ENCODE measurements at places on chromosomes 16 and 17. TPM values are rescaled to one million over a fixed set of nuclear protein-coding genes. Genes with fewer than 3 reads are reported as not detected.
A peak's percentile ranks its signal among the peaks of the same experiment; 100 is the strongest.

GRCh38 chr16:9134306-9134705 is 42.9 kb downstream of the HAPSTR1 start:
- DNase-seq: no peak
- H3K4me3 ChIP-seq: no peak overlapping the region
- H3K4me1 ChIP-seq: peaks cover 34% of the 10 kb centered on the region
- H3K27me3 ChIP-seq: no peaks in the 10 kb centered on the region
- no peak overlapping the region for H3K27ac ChIP-seq

GRCh38 chr17:40547079-40547784 is 18.0 kb downstream of the CCR7 start:
- H3K4me3 ChIP-seq: no peak overlapping the region
- H3K4me1 ChIP-seq: peaks cover 43% of the 10 kb centered on the region
- no peak for DNase-seq
- H3K36me3 ChIP-seq: no peaks in the 10 kb centered on the region
- H3K27me3 ChIP-seq: no peaks in the 10 kb centered on the region

- no peak overlapping the region for H3K27ac ChIP-seq
- DNase-seq: no peak
- H3K27me3 ChIP-seq: no peaks in the 10 kb centered on the region
- H3K4me1 ChIP-seq: no peaks in the 10 kb centered on the region
- H3K4me3 ChIP-seq: no peak overlapping the region
These were observed 219.7 kb downstream of the GSG1L start for GRCh38 chr16:27843800-27844199.

DNA sequence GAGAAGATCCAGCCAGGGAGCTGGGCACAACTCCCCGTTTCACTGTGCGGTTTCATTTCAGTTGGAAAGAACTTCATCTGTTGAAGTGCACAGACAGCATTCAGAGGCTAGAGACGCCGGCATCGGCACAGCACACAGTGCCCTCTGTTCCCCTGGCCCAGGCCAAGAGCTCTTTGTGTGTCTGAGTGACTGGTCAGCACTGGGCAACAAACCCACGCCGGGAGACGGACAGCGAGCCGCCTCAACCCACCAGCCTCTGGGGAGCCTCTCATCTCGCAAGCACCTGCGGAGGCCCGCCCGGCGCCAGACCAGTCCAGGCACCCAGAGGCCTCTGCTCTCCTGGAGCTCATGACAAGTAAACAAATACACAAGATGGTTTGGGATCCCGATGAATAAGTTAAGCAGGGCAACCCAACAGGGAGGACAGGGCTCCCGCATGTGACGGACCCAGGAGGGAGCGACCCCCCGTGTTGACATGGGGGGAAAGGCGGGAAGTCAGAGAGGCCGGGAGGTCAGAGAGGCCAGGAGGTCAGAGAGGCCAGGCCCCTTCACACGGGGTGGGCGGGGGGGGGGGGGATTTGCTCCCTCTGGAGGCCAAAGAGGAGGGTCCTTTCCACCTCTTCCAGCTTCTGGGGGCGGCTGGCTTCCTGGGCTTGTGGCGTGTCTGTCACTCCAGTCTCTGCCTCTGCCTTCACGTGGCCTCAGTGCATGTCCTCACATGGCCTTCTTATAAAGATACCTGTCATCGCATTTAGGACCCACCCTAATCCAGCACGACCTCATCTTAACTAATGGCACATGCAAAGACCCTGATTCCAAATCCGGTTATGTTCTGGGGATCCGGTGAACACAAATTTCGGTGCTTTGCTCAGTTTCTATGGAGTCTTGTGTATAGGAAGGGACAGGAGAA is 25.8 kb upstream of the KLHDC4 start:
- H3K27ac ChIP-seq: no peak overlapping the region
- H3K27me3 ChIP-seq: no peaks in the 10 kb centered on the region
- H3K4me1 ChIP-seq: no peaks in the 10 kb centered on the region

DNA sequence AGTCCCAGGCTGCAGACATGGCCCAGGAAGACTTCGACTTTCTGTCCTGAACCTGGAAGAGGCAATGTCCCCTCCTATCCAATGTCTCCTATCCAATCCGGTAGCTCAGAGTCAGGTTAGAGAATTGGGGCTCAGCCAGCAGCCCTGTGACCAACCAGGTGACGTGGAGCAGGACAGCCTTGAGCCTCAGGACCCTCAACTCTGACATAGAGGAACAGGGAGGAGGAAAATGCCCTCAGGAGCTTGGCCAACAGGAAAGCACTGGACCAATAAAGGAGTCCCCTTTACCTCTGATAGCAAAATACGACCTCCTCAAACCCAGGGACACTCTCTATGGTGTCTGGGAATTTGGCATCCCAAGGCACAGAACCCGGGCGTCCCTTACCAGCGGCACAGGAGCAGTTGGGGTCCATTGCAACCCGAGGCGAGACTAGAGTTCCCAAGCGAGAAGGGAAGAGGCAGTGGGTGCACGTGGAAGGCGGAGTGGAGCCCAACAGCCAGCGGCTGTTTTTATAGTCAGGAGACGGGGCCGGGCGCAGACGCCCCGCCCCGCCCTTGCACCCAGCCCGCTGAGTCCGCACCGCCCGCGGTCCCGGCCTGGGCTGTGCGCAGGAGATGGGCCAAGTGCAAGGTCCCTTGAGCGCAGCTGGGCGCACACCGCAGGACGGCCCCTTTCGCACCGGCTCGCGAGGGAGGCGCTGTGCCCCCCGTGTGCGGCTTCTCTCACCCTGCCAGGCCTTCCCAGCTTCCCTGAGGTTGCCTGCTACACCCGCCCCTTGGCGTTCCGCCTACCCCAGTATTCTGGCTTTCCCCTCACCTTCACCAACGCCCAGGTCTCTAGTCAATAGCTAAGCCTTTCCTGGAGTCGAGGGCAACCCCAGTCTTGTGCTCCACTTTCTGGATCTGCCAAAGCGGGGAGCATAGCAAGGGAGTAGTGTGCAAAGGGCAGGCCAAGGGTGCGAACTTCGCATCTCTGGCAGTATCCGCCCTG is at the start of gene MT1G:
Gene MT1G (minus strand): TSS at position 485 of the 991 bp plus-strand sequence. CDS start 72 bp downstream, at position 413.
- no peaks in the 10 kb centered on the region for H3K4me1 ChIP-seq
- H3K27ac ChIP-seq: no peak within 1 kb of the TSS
- H3K27me3 ChIP-seq: peaks cover 25% of the 10 kb centered on the region
- H3K4me3 ChIP-seq: no peak within 1 kb of the TSS
- H3K36me3 ChIP-seq: no peaks in the 10 kb centered on the region
- no peak for DNase-seq

- H3K27me3 ChIP-seq: no peaks in the 10 kb centered on the region
- DNase-seq: no peak
- H3K4me3 ChIP-seq: no peak within 1 kb of the TSS
- no peaks in the 10 kb centered on the region for H3K36me3 ChIP-seq
- no peak within 1 kb of the TSS for H3K27ac ChIP-seq
These were observed at the start of gene CD7 for GRCh38 chr17:82317394-82318168. TSS of gene CD7 (minus strand) at chr17:82317608. CDS start at chr17:82317495, 113 bp downstream.

GRCh38 chr17:80513892-80514291 is 30.7 kb upstream of the RPTOR start:
- no peaks in the 10 kb centered on the region for H3K36me3 ChIP-seq
- H3K4me3 ChIP-seq: no peak overlapping the region
- DNase-seq: no peak
- H3K27me3 ChIP-seq: no peaks in the 10 kb centered on the region

- no peaks in the 10 kb centered on the region for H3K36me3 ChIP-seq
- H3K27me3 ChIP-seq: peaks cover 9% of the 10 kb centered on the region
- DNase-seq: no peak
- H3K4me1 ChIP-seq: no peaks in the 10 kb centered on the region
These were observed 4.3 kb downstream of the SDK2 start for GRCh38 chr17:73639932-73640331.

- H3K27me3 ChIP-seq: no peaks in the 10 kb centered on the region
- peaks cover 15% of the 10 kb centered on the region for H3K4me1 ChIP-seq
- no peak overlapping the region for H3K4me3 ChIP-seq
- H3K36me3 ChIP-seq: no peaks in the 10 kb centered on the region
These were observed 21.2 kb upstream of the CCL1 start for GRCh38 chr17:34384271-34384670.

- no peaks in the 10 kb centered on the region for H3K4me1 ChIP-seq
- H3K27me3 ChIP-seq: no peaks in the 10 kb centered on the region
- no peaks in the 10 kb centered on the region for H3K36me3 ChIP-seq
- H3K27ac ChIP-seq: no peak overlapping the region
- DNase-seq: no peak
- no peak overlapping the region for H3K4me3 ChIP-seq
These were observed 25.9 kb downstream of the IRX6 start for GRCh38 chr16:55349867-55350266.

DNA sequence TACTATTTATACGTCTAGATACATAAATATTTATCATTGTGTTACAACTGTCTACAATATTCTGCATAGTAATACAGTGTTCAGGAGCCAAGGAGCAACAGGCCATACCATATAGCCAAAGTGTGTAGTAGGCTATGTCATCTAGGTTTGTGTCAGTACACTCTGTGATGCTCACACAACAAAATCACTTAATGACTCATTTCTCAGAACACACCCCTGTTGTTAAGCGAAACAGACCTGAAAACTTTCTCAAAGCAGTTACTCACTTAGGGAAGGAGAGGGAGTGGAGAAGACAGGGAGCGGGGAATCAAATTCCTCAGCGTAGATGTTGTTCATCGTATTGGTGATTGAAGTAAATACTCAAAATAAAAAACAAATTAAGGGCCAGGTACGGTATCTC is 269.5 kb downstream of the STX8 start:
- no peak overlapping the region for H3K4me3 ChIP-seq
- no peaks in the 10 kb centered on the region for H3K27me3 ChIP-seq

GRCh38 chr16:55040366-55041086 is 109.9 kb downstream of the IRX5 start:
- no peaks in the 10 kb centered on the region for H3K27me3 ChIP-seq
- no peak overlapping the region for H3K4me3 ChIP-seq
- no peaks in the 10 kb centered on the region for H3K36me3 ChIP-seq
- DNase-seq: no peak

GRCh38 chr16:30535106-30535776 is 583 bp upstream of the ZNF747 start:
- H3K27ac ChIP-seq: peak overlapping the region; percentile 85

CLEC3A gene
- total RNA-seq: not detected

CLDN6 gene
- total RNA-seq: 0.26 TPM

TBC1D3K gene
- not detected for total RNA-seq

TTYH2 gene
- total RNA-seq: 7.7 TPM

KRTAP1-5 gene
- total RNA-seq: not detected

CCL7 gene
- total RNA-seq: not detected

Measured in GM12878 (cell line).